Fibroblast of lung (primary cell): ENCODE measurements at places on chromosomes 5 and 9. TPM values are rescaled to one million over a fixed set of nuclear protein-coding genes. Genes with fewer than 3 reads are reported as not detected.

Gene SLC1A1
- total RNA-seq = 4.1 and 4.5 TPM in 2 replicates

- DNase-seq = no peak
Observed at GRCh38 chr5:59287884-59288283, 605.6 kb downstream of the PDE4D start.

GRCh38 chr5:87340716-87341115 is 72.0 kb downstream of the CCNH start:
- no peak for DNase-seq

DNA sequence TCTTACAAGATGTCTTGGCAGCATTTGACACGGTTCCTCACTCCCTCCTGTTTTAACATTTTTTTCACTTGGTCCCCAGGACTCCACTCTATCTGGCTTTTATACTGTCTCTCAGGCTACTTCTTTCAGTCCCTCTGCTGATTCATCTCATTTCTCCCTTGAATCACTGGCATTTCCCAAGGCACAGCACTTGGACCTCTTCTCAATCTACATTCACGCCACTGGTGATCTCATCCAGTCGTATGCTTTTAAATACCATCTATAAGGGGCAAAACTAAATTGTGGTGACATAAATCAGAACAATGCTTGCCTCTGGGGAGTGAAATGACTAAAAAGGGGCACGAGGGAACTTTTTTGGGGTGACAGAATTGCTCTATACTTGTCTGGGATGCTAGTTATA is 47.1 kb downstream of the MAPKAP1 start:
- peak; percentile 89 for DNase-seq

- peak; percentile 6 for DNase-seq
Observed at GRCh38 chr9:72983512-72984225, 30.8 kb upstream of the ALDH1A1 start.

DNA sequence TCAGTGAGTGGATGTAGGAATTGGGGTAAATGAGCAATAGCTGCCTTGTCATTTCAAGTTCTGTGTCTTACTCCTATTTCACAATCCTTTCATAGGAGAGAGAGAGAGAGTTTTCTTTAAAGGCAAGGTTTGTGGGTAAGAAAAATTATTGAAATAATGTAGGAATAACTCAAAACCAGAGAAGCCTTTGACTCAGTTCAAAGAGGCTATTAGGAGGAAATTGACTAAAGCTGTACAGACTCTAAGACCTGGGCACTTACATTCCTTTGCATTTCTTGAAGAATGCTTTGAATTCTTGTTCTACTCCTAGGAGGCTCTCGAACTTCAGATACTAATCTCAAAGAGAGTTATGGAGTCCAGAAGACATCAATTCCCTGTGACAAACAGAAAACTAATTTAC is 257.1 kb downstream of the FBXL7 start:
- DNase-seq = peak; percentile 87
